ENCODE measurements at places on chromosomes 13 and 19.

- no peak for DNase-seq
Measured at GRCh38 chr13:113305208-113305607, 8.2 kb downstream of the LAMP1 start.

DNA sequence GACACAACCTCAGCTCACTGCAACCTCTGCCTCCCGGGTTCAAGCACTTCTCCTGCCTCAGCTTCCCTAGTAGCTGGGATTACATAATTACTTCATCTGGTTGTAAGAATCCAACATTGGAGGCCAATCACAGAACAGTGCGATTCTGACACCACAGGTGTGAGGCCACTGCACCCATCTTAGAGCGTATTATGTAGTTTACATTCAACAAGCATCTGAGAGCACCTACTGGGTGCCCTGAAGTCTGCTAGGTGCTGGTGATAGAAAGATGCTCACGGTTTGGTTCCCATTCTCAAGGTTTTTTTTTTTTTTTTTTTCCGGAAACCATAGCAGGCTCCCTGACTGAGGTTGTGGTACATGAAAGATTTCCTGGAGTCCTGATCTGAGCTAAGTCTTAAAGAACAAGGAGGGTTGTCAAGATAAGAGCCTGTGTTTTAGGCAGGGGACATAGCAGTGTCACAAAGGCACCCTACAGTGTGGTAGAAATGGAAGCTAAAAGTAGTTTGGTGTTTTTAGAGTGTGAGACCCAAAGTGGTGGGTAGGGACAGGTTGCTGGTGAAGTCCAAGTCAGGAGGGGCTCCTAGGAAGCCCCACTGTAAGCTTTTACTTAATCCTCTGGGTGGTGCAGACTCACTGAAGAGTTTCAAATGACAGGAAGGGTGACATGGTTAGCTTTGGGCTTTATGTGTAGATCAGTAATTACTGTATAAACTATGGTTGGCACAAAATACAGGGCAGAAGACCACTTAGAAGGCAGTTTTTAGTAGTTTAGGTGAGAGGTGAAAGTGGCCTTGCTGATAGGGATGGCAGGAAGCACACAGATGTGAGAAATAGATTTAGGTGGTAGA, 15.2 kb downstream of the SAE1 start:
- DNase-seq: no peak

GRCh38 chr19:6276447-6276846, 3.3 kb downstream of the MLLT1 start:
- peak; percentile 26 for DNase-seq

DNA sequence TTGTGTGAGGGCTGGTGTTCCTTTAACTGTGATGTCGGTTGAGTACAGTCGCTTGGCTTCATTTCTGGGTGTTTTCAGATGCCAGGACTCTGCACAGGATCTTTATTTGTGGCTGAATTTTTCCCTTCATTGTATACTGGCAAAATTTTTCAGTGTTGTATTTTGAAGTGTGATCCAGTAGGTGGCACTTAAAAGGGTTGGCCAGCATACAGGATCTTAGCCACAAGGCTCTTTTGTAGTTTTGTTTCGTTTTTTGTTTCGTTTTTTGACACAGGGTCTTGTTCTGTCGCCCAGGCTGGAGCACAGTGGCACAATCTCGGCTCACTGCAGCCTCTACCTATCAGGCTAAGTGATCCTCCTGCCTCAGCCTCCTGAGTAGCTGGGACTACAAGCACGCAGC, 8.7 kb downstream of the FCAR start:
- no peak for DNase-seq

GRCh38 chr19:1452802-1453524, 3.0 kb downstream of the APC2 start:
- no peak for DNase-seq

DNA sequence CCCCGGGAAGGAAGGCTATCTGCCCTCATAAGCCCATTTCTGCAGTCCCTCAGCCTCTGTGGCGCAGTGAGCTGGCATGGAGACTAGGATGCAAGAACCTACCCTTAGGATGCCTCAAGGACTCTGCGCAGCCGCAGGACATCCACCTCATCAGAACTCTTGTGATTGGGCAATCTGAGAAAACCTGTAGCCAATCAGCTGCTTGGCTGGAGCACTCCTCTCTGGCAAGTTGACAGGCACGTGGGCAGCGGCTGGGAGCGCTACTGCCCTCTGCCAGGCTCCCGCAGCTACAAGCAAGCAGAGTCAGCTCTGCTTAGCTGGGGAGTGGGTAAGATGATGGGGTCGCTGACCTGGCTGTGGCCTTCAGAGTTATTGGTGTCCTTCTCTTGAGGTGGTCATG, 1.5 kb upstream of the ECSIT start:
- DNase-seq: peak; percentile 90

- DNase-seq: no peak
Measured at GRCh38 chr13:41991936-41992335, 31.0 kb upstream of the VWA8 start.

DNA sequence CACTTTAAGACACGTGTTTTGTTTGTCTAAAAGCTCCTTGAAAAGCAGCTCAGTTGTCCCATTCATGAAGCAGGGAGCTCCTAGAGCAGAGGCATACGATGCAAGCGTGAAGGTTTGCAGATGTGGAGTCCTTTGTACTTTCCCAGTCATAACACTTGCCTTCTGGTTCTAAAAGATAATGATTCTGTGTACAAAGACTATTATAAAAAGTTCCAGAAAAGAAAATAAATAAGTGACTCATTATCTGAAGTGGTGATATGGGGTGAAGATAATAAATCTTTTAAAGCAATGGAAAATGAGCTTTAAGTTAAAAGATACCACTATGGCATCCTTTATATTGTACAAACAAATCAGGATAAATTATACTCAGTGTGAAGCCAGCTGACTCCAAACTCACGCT, 569.9 kb downstream of the MYO16 start:
- no peak for DNase-seq

DNA sequence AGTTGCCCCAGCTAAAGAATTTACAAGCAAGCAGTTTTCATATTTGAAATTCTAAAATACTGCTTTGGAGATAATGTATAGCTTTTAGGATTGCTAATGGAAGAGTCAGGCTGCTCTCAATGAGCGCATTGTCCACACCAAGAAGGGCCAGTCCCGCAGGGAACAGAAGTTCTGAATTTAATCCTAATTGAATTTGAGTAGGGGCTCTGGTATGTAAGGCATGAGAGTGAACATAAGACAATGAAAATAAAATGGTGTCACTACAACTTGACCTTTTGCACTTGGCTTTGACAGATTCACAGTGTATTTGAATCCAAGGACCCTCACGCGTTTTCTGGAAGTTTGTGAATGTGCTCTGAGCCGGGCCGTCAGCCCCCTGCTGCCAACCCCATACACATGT, 32.6 kb downstream of the RAB20 start:
- DNase-seq: no peak

DNA sequence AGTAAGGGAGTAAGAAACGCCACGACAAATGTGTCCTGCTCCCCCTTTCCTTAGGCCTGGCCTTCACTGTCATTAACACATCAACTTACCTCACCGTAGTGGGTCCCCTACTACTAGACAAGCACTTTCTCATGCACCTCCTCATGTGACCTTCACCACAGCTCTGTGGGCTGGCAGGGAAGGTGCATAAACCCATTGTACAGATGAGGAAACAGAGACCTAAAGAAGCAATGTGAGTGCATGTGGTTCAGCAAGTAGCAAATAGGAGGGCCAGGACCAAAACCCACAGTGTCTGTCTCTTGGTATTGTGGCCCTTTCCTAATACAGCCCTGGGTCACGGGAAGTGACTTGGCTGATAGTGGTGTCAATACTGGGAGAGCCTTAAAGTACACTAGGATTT, 5.3 kb downstream of the CCDC70 start:
- no peak for DNase-seq

GRCh38 chr13:90184355-90184754, 1163.1 kb upstream of the MIR17HG start:
- no peak for DNase-seq

- DNase-seq: no peak
Measured at GRCh38 chr13:33319859-33320258, 34.3 kb upstream of the STARD13 start.

DNA sequence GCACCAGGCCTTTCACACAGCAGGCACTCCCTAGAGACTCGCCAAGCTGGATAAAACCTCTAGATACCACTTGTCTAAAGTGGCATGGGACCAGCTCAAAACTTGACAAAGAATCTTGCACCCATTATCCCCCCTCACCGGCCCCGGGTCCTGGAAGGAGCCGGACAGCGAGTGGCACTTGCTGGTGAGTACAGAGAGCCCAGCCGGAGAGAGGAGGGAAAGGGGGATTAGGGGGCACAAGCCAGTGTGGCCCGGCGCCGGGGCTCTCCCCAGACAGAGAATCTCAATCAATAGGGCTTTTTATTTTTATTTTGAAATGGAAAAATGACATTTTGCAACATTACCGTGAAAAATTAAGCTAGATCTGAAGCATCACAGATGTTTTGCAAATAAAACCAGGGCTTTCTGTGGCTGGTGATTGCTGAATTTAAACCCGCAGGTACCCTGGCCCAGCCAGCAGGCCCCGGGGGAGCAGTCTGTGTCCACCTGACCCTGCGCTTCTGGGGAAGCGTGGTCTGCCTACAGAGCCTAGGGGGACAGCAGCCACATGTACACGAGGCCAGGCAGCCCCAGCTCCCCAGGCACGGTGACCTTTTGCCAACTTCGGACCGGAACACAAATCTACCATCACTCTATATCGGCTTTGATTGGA, 10.0 kb upstream of the VSTM2B start:
- no peak for DNase-seq

GRCh38 chr13:94400874-94401273, 78.6 kb downstream of the DCT start:
- DNase-seq: no peak

GRCh38 chr13:36887758-36888521, 32.1 kb downstream of the SMAD9 start:
- no peak for DNase-seq

- DNase-seq: no peak
Measured at GRCh38 chr19:35911173-35911572, 3.1 kb upstream of the TYROBP start.

GRCh38 chr13:64546371-64546770, 2683.8 kb downstream of the PCDH9 start:
- no peak for DNase-seq

DNA sequence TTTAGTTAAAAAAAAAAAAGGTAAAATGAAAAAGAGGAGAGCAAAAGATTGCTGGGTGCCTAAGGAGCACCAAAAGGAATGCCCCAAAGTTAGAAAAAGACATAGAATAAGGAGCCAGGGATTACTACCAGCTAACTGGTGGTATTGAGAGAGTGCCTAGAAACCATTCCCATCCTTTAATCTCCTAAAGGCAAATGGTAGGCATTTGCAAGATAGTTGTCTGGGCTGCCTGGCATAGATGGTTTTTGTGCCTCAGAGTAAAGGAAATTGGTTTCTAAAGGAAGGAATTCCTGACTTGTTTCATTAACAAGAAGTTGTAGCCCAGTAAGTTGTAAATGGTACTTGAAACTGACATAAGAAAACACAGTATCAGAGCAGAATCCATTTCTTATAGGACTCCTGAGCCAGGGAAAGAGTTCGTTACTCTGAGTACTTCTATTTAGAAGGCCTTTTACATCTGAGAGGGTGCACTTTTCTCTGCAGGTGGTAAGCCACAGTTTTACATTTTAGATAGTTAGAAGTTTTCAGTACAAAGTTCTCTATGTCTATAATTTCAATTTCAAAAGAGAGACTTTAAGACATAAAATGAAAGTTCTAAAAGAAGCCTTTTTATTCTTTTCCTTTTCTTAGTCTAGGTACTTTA, 92.6 kb downstream of the OLFM4 start:
- no peak for DNase-seq

GRCh38 chr13:113442354-113442984, 10.8 kb downstream of the ADPRHL1 start:
- DNase-seq: no peak

GRCh38 chr19:47820410-47820809, 1.3 kb upstream of the CRX start:
- DNase-seq: no peak

DNA sequence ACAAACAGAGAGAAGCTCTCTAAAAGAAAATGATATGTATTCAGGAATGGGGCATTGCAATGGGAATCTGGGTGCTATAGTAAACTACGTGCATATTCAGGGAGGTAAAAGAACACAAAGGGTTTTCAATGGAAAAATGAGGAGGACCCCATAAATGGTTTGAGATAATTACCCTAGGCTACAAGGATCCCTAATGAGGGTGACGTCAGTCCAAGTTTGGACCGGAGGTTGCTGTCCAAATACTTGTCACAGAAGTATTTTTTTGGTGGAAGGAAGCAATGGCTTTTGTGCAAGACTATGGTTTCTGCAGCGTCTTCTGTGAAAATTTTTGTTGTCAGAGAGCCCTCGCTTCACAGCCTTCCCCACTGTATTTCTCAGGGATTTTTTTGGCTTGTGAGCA, 995 bp upstream of the CEACAM18 start:
- no peak for DNase-seq

GRCh38 chr13:99231721-99232120, 26.5 kb downstream of the GPR18 start:
- DNase-seq: no peak

GRCh38 chr19:16222806-16223205, 25.1 kb downstream of the AP1M1 start:
- DNase-seq: peak; percentile 15

- DNase-seq: no peak
Measured at GRCh38 chr13:26980099-26981031, 191.2 kb downstream of the USP12 start.

DNA sequence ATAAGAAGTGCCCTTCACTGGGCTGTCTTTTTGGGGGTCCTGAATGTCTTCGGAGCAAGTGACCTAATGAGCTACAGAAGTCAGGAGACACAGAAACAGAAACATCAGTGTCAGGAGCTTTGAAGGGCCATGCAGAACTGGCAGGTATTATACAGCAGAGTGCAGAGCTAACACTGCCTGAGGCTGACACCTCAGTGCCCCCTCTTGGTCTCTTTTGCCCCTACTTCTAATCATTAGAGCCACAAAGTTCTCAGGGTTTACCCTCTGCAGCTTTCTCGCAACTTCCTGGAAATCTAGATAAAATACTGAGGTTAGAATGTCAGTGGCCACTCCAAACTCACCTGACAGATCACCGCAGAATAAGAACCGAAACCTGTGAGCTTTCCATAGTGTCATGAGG, 172.7 kb downstream of the B3GLCT start:
- no peak for DNase-seq

GRCh38 chr19:1248139-1248785, at the start of gene MIDN:
Gene MIDN (plus strand): TSS chr19:1248583. CDS start chr19:1250297, 1,714 bp downstream.
- peak; percentile 93 for DNase-seq

DNA sequence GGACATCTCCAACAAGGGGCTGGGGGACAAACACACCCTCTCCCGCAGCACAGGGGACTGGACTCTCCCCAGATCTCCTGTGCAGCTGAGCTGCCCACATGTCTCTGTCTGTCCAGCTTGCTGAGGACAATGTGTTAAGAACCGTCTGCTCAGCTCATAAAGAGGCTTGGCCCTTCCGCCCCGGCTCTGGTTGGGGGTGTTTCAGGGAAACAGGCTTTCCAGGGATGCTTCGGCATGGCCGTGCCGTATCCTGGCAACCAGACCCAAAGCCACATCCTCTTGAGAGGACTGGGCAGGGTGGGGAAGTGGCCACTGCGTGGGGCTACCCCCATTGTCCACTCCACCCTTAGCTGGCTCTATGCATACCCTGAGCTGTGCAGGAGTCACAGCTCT, 41.1 kb upstream of the CHST8 start:
- no peak for DNase-seq

Measured in cardiac muscle cell (in vitro differentiated cells and primary cell).